Stimulated activated CD4-positive, alpha-beta T cell treated with anti-CD3 and anti-CD28 coated beads, Interleukin-1b, Interleukin-23, amount 100 ng/mL, for 4 hours (primary cell): ENCODE measurements at places on chromosomes 3 and 15.

DNA sequence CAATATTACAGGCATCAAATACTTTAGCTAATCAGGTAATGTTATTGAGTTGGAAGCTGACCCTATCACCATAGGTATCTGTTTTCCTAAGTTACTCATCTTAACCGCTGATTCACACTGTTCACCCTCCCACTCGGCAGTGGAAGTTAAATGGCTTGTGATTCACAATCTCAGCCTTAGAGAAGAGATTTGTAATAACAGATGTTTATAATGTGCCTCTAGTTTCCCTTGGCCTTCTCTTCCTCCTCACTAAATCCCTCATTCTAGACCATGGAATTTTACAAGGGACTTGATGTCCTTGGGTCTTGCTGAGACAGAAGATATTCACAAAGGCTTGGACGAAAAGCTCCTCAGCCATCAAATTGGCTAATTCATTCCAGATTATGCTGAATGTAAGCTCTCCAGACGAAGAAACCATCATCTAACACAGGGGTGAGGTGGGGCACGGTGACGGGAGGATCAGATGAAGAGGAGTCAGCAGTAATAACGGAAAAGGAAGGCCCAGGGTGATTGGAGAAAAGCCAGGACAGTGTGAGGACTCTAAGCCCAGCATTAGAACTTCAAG, 931.7 kb downstream of the MCTP2 start:
- no peak for DNase-seq

DNA sequence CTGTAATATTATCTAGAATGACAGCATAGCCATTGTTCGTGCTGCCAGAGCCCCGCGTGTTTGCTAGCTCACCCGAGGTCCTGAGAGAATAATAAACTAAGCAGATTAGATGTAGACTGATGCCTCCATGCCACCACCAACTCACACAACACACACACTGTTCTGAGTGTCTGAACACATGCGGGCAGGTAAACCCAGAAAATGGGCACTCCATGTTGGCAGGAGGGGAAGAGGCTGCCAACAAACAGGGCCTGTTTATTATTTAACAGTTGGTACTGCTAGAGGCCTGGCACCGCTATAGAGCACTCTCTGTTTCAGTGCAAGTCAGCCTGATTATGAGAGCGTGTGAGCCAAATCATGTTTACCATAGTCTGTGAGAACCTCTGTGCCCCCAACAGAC, 299.0 kb downstream of the ZBTB20 start:
- no peak for DNase-seq

- DNase-seq: no peak
Measured at GRCh38 chr15:66850078-66850991, 148.3 kb downstream of the SMAD6 start.

- no peak for DNase-seq
Measured at GRCh38 chr3:73637042-73637441, 12.3 kb upstream of the PDZRN3 start.

DNA sequence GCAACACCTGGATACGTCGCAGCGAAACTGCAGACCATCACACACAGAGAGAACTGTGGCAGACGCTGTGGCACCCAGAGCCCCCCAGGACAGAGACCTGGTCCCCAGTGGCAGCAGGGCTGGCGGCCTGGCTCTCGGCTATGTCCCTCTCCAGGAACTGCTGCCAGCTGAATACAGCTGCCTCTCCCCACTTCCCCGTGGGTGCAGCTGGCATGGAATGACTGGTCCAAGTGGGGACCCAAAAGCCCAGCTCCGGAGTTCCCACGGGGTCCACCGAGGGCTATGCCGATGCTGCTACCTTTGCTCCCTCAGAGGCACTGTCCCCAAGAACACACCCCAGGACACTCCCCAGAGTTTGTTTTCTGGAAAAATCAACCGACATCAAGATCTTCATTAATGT, 67.8 kb upstream of the GATA2 start:
- no peak for DNase-seq

DNA sequence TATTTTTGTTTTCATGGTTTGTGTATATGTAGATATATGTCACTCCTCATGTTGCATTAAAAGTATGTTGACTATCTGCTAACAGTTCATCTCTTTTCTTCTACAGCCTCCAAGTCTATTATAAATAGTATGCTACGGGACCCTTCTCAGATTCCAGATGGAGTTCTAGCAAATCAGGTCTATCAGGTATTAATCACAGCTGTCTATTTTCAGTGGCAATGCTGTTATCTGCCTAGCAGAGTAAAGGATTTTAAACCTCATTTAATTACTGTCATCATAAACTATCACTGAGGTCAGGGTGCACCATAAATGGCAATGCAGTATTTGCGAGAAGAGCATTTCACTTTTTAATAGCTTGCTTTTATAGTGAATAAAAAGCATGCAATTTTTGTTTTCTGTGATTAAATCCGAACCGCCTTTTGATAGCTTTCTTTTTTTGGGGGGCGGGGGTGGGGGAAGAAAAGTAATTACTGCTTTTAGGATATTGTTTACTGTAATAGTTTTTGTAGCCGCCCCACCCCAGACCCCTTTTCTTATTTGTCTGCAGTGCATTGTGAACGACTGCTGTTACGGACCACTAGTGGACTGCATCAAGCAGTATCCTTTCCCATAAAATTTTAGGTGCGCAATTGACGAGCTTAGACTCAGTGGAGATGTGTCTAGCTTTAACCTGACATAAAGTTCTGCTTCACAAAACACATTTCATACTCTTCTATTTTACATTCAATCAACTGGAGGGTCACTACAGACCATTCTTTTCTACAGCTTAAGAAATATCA, 112.3 kb downstream of the CDIN1 start:
- no peak for DNase-seq

GRCh38 chr3:4426782-4427344, 40.2 kb downstream of the SUMF1 start:
- no peak for DNase-seq

GRCh38 chr3:171809611-171809860, 747 bp downstream of the PLD1 start:
- DNase-seq: no peak
